ENCODE measurements at places on chromosomes 7 and 10. TPM values are rescaled to one million over a fixed set of nuclear protein-coding genes. Genes with fewer than 3 reads are reported as not detected.

PNPLA8 gene
- 13.0 TPM for total RNA-seq

RGR gene
- total RNA-seq, result not detected

GIMAP6 gene
- 93.3 TPM for total RNA-seq

AKR1D1 gene
- not detected for total RNA-seq

PPP1R17 gene
- total RNA-seq, result not detected

EPHA1 gene
- 15.7 TPM for total RNA-seq

DGKI gene
- total RNA-seq, result not detected

CUBN gene
- 0.68 TPM for total RNA-seq

AKR1C8 gene
- total RNA-seq, result not detected

SPDYE2 gene
- not detected for total RNA-seq
